ENCODE measurements at places on chromosomes 7 and 10.

DNA sequence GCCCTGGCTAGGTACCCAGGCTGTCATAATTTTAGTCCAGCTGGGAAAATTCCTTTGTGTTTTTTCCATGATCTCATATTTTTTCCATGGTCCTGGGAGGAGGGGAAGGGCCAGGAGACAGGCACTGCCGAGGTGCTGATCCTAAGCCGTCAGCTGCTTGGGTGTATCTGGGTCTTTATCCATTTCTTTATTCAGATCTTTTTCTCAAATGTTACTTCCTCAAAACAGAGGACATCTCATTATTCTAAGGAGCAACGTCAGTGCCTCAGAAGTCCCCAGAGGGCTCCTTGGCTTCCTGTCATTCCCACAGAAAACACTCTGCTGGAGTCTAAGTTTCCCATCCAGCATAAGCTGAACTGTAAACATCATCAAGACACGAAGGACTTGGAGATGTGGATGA, 2.8 kb upstream of the OR6V1 start:
- DNase-seq, result no peak

GRCh38 chr10:109689785-109690184, 233.5 kb downstream of the XPNPEP1 start:
- DNase-seq, result no peak

DNA sequence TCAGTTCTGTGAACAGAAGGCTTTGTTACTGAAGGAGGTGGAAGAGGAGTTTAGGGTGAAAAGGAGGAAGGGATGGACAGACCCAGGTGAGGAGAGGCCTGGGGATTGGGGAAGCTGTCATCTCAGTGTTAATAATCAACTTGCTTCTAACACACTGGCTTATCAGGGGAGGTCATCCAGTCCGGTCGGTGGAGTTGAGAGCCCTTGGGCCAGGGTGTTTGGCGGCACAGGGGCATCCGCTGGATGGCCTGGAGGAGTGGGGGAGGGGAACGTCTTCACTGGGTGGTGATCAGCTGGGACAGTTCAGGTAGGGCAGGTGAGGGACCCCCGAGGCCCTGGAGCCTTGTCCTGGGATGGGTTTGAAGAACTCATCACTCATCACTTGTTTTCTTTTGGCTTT, 33.9 kb downstream of the SHH start:
- no peak for DNase-seq

DNA sequence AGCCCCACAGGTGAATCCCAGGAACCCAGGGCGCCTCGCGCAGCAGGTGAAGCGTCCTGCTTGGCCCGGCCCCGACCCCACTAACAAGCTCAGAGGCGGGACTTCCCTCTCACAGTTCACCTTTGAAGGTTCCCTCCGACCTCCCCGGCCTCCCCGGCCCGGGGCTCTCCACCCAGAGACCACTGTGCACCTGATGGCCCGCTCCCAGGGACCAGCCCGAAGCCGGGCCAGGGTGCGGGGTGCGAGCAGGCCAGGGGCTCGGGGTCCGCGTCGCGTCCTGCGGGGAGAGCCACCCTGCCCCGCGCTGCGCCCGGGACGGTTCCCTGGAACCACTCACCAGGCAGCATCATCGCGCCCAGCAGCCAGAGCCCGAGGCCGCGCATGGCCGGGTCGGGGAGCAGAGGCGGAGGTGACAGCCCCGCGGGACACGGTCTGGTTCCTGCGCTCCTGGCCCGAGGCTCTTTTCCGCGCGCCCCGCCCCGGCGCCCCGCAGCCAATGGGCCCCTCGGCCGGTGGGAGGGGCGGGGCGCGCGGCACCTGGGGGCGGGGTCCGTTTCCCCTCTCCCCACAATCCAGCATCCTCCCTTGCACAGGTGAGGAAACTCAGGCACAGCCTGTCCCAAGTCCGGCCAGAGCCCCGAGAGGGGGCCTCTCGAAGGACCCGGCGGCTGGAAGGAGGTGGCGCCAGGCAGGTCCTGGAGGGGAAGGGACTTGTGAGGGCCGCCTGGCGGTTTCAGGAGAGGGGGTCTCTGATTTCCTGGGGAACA, at the start of gene ADAM8:
ADAM8 (minus strand) TSS at position 434 of the 767 bp plus-strand sequence; CDS start at position 383, 51 bp downstream.
- DNase-seq, result peak; percentile 62

- DNase-seq, result no peak
Measured at GRCh38 chr10:97593421-97593820, 3.9 kb downstream of the C10orf62 start.

DNA sequence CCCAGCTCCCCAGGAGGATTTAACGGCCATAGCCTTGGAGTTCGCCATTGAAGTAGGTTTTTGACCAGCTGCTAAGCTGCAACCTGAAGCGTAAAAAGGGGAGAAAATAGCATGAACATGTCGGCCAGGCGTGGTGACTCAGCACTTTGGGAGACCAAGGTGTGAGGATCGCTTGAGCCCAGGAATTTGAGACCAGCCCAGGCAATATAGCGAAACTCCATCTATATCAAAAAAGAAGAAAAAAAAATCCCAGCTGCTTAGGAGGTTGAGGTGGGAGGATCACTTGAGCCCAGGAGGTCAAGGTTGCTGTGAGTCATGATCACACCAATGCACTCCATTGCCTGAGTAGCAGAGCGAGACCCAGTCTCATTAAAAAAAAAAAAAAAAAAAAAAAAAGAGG, 32.2 kb upstream of the MCU start:
- no peak for DNase-seq

GRCh38 chr7:156778668-156779067, 114.3 kb downstream of the LMBR1 start:
- no peak for DNase-seq

DNA sequence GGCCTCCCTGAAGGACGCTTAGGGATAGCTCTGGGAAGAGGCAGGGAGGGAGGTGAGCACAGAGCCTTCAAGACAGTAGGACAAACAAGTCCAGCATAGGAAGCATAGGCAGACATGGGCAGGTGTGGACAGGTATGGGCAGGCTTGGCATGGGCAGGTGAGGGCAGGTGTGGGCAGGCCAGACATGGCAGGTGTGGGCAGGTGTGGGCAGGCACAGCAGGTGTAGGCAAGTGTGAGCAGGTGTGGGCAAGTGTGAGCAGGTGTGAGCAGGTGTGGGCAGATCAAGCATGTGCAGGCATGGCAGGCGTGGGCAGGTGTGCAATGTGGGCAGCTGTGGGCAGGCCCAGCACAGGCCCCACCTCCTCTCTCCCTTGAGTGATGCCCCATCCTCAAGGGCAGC, 148.8 kb upstream of the ZMIZ1 start:
- no peak for DNase-seq

GRCh38 chr10:88505680-88506215, 77.4 kb downstream of the RNLS start:
- DNase-seq, result no peak

DNA sequence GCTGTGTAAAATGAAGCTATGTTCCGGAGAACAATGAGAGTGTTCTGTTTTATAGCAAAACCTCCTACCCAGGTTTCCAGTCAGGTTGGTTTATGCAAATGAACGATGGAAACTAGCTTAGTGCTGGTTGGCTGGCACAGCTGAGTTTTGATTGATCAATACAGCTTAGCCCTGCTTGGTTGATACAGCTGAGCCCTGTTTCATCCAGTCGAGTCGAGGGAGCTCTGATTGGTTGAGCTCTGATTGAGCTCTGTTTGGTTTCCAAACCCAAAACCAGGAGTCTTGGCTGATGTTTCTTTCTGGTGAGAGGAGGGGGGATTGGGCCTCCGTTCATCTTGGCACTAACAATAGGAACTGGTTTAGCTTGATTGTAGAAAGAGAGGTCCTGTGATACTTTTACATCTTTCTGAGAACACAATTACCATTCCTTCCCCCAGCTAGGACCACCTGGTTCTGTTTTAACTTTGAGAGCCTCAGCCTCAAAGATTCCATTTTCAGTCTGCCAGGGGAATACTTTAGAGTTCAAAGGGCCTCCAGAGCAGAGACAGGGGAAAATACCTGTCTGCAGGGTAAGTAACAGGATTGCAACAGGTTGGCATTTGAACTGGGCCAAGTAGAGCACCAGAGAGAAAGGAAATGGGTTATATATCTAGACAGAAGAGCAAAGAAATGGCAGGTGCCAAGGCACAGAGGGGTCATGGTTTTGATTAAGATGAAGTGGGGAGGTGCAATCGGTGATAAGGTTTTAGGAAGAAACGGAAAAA, 210.9 kb downstream of the GRM8 start:
- DNase-seq, result no peak

DNA sequence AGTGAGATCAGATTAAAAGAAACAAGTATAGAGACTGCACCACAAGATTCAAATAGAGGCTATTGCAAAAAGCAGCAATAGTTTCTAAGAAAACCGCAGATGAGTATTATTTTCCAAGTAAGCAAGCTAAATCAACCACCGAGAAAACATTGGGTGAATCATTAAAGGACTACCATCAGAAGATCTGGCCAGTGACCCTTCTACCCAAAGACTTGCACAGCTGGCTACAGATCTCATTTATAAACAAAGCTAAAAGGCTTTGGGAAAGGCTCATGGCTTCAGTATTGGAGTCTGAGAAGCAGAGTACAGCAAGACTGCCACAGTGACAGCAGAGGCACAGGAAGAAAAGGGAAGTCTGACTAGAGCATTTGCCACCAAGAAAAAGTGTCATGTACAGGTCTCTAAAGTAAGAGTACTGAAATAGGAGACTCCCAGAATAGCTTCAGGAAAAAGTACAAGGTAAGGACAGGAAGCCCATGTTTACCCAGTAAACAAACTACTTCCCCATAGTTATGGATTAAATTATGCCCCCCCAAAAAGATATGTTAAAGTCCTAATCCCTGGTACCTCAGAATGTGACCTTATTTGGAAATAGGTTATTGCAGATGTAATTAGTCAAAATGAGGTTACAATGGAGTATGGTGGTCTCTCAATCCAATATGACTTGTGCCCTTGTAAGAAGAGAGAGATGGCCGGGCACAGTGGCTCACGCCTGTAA, 19.0 kb downstream of the STEAP1 start:
- DNase-seq, result no peak

GRCh38 chr10:86389441-86390193, 23.0 kb upstream of the GRID1 start:
- peak; percentile 28 for DNase-seq

- DNase-seq, result no peak
Measured at GRCh38 chr10:27512548-27512947, 8.4 kb downstream of the RAB18 start.

- no peak for DNase-seq
Measured at GRCh38 chr7:93530701-93531100, 43.8 kb downstream of the CALCR start.

DNA sequence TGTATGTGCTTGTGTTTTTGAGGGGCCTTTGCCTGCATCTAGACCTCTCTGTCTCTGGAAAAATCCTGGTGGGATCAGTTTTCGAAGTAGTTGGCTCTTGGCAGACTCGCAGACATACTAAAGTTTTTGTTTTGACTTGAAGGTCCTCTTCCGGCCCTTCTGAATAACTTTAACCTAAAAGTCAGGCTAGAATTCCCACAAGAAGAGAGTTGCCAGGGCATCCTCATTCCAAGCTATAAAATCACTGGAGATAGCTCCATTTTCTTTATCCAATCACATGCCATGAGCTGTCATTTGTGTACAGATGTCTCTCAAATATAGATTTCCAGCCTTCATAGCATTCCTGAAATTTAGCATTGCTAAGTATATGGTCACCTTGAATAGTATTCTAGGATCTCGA, 967.8 kb downstream of the LRMDA start:
- DNase-seq, result no peak
